Activated CD8-positive, alpha-beta T cell treated with anti-CD3 and anti-CD28 coated beads, Interleukin-2, amount 10 ng/mL, durations not matched to agents 7 days and 5 days (primary cell): ENCODE measurements at places on chromosomes 12 and 14. TPM values are rescaled to one million over a fixed set of nuclear protein-coding genes. Genes with fewer than 3 reads are reported as not detected.
A peak's percentile ranks its signal among the peaks of the same experiment; 100 is the strongest.

Gene RNASE3
- total RNA-seq = not detected

Gene PROX2
- total RNA-seq = 0.13 TPM

Gene VSIG10
- 7.5 TPM for total RNA-seq

Gene GALNT16
- total RNA-seq = not detected

Gene NKX2-1
- total RNA-seq = not detected

Gene TPPP2
- not detected for total RNA-seq

Gene KRT6C
- not detected for total RNA-seq

- peaks cover 2% of the 10 kb centered on the region for H3K27me3 ChIP-seq
- DNase-seq = no peak
- H3K36me3 ChIP-seq = no peaks in the 10 kb centered on the region
- no peak overlapping the region for H3K4me3 ChIP-seq
Observed at GRCh38 chr14:90732139-90732538, 84.1 kb downstream of the TTC7B start.

DNA sequence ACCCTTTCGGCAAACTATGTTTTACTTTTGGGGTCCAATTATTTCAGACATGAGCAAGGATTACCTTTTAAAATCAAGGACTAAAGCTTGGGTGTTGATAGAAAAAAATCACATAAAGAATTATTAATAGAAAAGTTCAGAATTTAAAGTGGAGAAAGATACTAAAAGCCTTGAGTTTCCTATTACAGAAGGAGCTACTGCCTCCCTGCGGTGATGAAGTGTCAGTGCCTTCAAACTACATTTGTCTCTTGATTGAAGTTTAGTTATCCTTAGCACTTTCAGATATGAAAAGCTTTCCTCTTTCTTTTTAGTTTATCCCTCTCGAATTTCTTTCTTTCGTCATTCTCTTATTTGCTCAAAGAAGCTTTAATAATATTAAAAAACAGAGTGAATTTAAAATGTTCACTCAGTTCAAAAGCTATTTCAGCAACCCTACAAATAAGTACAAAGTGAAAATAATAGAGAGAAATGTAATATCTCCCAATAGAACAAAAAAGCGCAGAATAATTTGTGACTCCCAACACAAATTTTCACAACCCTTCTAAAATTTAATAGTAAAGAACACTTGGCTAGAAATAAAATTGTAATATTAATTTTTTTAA is 87.6 kb downstream of the SEC23A start:
- peak; percentile 40 for DNase-seq
- H3K4me3 ChIP-seq = no peak overlapping the region
- no peak overlapping the region for H3K27ac ChIP-seq

- H3K36me3 ChIP-seq = no peaks in the 10 kb centered on the region
- no peak for DNase-seq
- H3K27me3 ChIP-seq = no peaks in the 10 kb centered on the region
Observed at GRCh38 chr12:65619018-65619417, 205.3 kb upstream of the HMGA2 start.

- H3K36me3 ChIP-seq = no peaks in the 10 kb centered on the region
- H3K27me3 ChIP-seq = no peaks in the 10 kb centered on the region
- H3K4me1 ChIP-seq = no peaks in the 10 kb centered on the region
- DNase-seq = no peak
Observed at GRCh38 chr12:16369156-16369555, 21.7 kb downstream of the MGST1 start.

- H3K4me3 ChIP-seq = no peak overlapping the region
- no peaks in the 10 kb centered on the region for H3K36me3 ChIP-seq
- H3K4me1 ChIP-seq = no peaks in the 10 kb centered on the region
Observed at GRCh38 chr12:58741226-58741625, 179.1 kb downstream of the LRIG3 start.

GRCh38 chr14:71625175-71625574 is 307.1 kb upstream of the RGS6 start:
- no peak overlapping the region for H3K27ac ChIP-seq
- no peak for DNase-seq
- no peaks in the 10 kb centered on the region for H3K4me1 ChIP-seq
- peaks cover 28% of the 10 kb centered on the region for H3K36me3 ChIP-seq
- no peak overlapping the region for H3K4me3 ChIP-seq

- no peak overlapping the region for H3K27ac ChIP-seq
- no peaks in the 10 kb centered on the region for H3K27me3 ChIP-seq
- no peak for DNase-seq
- no peaks in the 10 kb centered on the region for H3K36me3 ChIP-seq
- H3K4me1 ChIP-seq = no peaks in the 10 kb centered on the region
Observed at GRCh38 chr14:38012056-38012455, 195.6 kb upstream of the SSTR1 start.

DNA sequence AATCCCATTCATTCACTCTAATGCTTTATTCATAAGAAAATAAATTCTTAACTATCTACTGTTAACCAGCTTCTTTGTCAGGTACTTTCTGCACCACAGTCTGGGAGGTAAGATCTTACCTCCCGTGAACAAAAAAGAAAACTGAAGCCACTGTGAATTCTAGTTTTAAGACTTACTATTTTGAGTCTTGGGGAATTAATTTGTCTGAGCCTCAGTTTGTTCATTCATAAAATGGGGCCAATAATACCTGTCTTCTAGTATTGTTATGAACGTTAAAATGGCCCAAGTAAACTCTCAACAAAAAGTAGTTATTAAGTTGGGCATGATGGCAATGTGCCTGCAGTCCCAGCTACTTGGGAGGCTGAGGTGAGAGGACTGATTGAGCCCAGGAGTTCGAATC is 59.5 kb upstream of the BBS10 start:
- no peak overlapping the region for H3K27ac ChIP-seq
- peaks cover 8% of the 10 kb centered on the region for H3K36me3 ChIP-seq
- no peak overlapping the region for H3K4me3 ChIP-seq
- no peaks in the 10 kb centered on the region for H3K4me1 ChIP-seq
- DNase-seq = no peak

- H3K36me3 ChIP-seq = peaks cover 4% of the 10 kb centered on the region
- H3K27me3 ChIP-seq = peaks cover 10% of the 10 kb centered on the region
- H3K4me3 ChIP-seq = no peak overlapping the region
- no peak for DNase-seq
- no peaks in the 10 kb centered on the region for H3K4me1 ChIP-seq
Observed at GRCh38 chr12:3405821-3406220, 85.2 kb upstream of the PRMT8 start.

- peaks cover 32% of the 10 kb centered on the region for H3K4me1 ChIP-seq
- no peak for DNase-seq
- H3K27ac ChIP-seq = no peak overlapping the region
- no peak overlapping the region for H3K4me3 ChIP-seq
Observed at GRCh38 chr14:20668969-20669368, 15.4 kb upstream of the RNASE4 start.

DNA sequence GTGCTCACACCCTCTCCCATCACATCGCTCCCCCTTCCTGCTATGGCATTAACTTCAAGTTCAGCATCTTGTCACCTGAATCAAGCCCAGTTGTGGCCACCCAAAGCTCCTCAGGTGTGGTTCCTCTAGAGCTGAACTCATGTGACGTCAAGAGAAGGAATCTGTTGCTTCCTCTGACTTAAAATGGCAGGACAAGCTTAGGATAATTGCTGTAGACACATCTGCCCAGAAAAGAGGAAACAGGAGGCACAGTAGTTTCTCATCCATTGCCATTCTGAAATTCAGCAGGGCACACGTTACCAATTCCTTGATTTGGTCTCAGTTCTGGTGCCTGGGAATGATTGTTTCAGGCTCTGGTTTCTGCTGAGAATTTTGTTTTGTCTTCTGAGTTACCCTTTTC is 52.1 kb downstream of the RCOR1 start:
- no peak for DNase-seq
- H3K36me3 ChIP-seq = peaks cover 5% of the 10 kb centered on the region
- peaks cover 32% of the 10 kb centered on the region for H3K4me1 ChIP-seq
- no peaks in the 10 kb centered on the region for H3K27me3 ChIP-seq

GRCh38 chr12:112350593-112351592 is 31.3 kb downstream of the HECTD4 start:
- H3K27me3 ChIP-seq = no peaks in the 10 kb centered on the region
- no peak overlapping the region for H3K4me3 ChIP-seq
- no peaks in the 10 kb centered on the region for H3K36me3 ChIP-seq
- peaks cover 17% of the 10 kb centered on the region for H3K4me1 ChIP-seq
